Activated T-cell treated with anti-CD3 and anti-CD28 coated beads, Interleukin-2, amount 50 U/mL, for 72 hours (primary cell): ENCODE measurements at places on chromosomes 13 and 19. TPM values are rescaled to one million over a fixed set of nuclear protein-coding genes. Genes with fewer than 3 reads are reported as not detected.

TPTE2 gene
- 0.22 TPM for total RNA-seq

IRS2 gene
- 5.4 TPM for total RNA-seq

- H3K4me1 ChIP-seq, result peaks cover 19% of the 10 kb centered on the region
- no peaks in the 10 kb centered on the region for H3K27me3 ChIP-seq
- no peak overlapping the region for H3K4me3 ChIP-seq
- no peaks in the 10 kb centered on the region for H3K36me3 ChIP-seq
- DNase-seq, result no peak
- H3K27ac ChIP-seq, result no peak overlapping the region
Measured at GRCh38 chr13:112753833-112754232, 64.0 kb downstream of the ATP11A start.

- H3K27ac ChIP-seq, result no peak overlapping the region
- H3K27me3 ChIP-seq, result no peaks in the 10 kb centered on the region
- H3K4me1 ChIP-seq, result peaks cover 21% of the 10 kb centered on the region
Measured at GRCh38 chr13:51549050-51549449, 35.2 kb upstream of the WDFY2 start.

ZNF486 gene
- total RNA-seq, result 17.3 TPM

- no peaks in the 10 kb centered on the region for H3K36me3 ChIP-seq
- H3K4me3 ChIP-seq, result no peak overlapping the region
- no peaks in the 10 kb centered on the region for H3K4me1 ChIP-seq
- H3K27me3 ChIP-seq, result peaks cover 72% of the 10 kb centered on the region
Measured at GRCh38 chr19:39645800-39646411, 9.8 kb upstream of the LGALS16 start.

GRCh38 chr13:50224534-50224933 is 209.3 kb downstream of the KCNRG start:
- H3K36me3 ChIP-seq, result no peaks in the 10 kb centered on the region
- peaks cover 48% of the 10 kb centered on the region for H3K4me1 ChIP-seq
- H3K4me3 ChIP-seq, result peak overlapping the region; percentile 21
- H3K27me3 ChIP-seq, result peaks cover 74% of the 10 kb centered on the region

GRCh38 chr13:45362939-45363338 is 22.0 kb upstream of the TPT1 start:
- no peak overlapping the region for H3K4me3 ChIP-seq
- peaks cover 53% of the 10 kb centered on the region for H3K4me1 ChIP-seq
- peak overlapping the region; percentile 41 for H3K27ac ChIP-seq
- H3K27me3 ChIP-seq, result no peaks in the 10 kb centered on the region
- peak; percentile 13 for DNase-seq
- peaks cover 12% of the 10 kb centered on the region for H3K36me3 ChIP-seq

DNA sequence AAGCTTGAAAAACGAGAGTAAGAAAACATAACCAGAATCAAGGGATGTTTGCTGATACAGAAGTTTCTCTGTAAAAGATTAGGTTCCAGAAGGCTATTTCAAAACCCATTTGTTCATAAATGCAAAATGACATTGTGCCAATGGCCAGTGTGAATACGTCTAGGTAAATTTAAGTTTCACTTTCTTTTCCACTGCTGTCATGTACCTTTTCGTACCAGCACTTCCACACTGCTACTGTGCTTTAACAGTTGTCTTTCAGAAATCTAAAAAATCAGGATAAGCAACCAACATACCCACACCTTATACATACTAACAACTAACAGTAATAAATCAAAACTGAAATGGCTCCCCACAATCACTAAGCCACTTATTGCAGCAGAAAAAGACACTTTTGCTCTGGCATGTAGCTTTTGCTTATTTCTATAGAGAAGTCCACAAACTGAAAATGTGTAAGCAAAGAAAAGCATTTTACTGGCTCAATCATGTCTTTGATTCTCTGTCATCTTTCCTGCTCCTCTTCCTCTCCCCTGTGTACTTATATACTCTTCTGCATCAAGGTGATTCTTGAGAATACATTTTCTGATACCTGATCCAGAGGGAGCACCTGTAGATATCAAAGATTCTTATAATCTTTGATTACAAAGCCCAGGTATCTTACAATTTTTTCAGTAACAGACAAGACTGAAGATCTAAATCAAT is 34.3 kb downstream of the ELF1 start:
- peak overlapping the region; percentile 99 for H3K27ac ChIP-seq
- peaks cover 51% of the 10 kb centered on the region for H3K4me1 ChIP-seq
- peak overlapping the region; percentile 95 for H3K4me3 ChIP-seq
- DNase-seq, result no peak
- H3K36me3 ChIP-seq, result peaks cover 18% of the 10 kb centered on the region

ANGPTL4 gene
- total RNA-seq, result 5.0 TPM

- no peaks in the 10 kb centered on the region for H3K36me3 ChIP-seq
- no peak overlapping the region for H3K4me3 ChIP-seq
- H3K27me3 ChIP-seq, result peaks cover 14% of the 10 kb centered on the region
- H3K27ac ChIP-seq, result no peak overlapping the region
- DNase-seq, result no peak
- no peaks in the 10 kb centered on the region for H3K4me1 ChIP-seq
Measured at GRCh38 chr19:31332096-31332495, 17.1 kb downstream of the TSHZ3 start.

DNA sequence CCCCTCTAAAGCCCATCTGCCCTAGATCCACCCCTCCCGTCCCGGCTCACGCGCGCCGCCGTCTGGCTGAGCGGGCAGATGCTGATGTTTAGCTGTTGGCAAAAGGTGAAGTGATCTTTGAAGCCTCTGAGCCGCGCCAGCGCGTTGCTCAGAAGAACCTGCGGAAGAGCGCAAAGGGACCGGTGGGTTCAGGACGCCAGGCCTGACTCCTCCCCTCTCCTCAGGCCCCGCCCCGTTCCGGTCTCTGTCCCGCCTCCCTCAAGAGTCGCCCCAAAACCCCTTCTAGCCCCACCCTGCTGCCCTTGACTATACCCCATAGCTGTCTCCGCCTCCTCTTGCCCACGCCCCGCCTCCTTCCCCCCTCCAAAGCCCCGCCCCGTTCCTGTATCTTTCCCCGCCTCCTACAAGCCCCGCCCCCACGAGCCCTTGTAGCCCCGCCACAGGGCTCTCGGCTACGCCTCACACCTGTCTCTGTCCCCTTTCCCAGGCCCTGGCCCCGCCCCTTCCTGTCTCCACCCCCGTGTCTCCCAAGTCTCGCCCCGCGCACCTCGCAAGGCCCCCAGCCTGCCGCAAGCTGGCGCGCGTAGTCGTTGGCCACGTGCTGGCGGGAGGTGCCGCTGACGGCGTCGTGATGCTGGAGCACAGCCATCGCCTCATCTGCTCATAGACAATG is 9.5 kb downstream of the MAN2B1 start:
- H3K27ac ChIP-seq, result no peak overlapping the region
- no peak for DNase-seq
- no peaks in the 10 kb centered on the region for H3K27me3 ChIP-seq
- no peak overlapping the region for H3K4me3 ChIP-seq

- no peaks in the 10 kb centered on the region for H3K27me3 ChIP-seq
- H3K4me1 ChIP-seq, result peaks cover 9% of the 10 kb centered on the region
- no peak overlapping the region for H3K27ac ChIP-seq
- no peak for DNase-seq
Measured at GRCh38 chr19:49631014-49631588, 8.8 kb downstream of the RRAS start.

- peaks cover 2% of the 10 kb centered on the region for H3K36me3 ChIP-seq
- H3K4me1 ChIP-seq, result no peaks in the 10 kb centered on the region
- no peaks in the 10 kb centered on the region for H3K27me3 ChIP-seq
Measured at GRCh38 chr13:60148918-60149317, 14.8 kb downstream of the DIAPH3 start.

DNA sequence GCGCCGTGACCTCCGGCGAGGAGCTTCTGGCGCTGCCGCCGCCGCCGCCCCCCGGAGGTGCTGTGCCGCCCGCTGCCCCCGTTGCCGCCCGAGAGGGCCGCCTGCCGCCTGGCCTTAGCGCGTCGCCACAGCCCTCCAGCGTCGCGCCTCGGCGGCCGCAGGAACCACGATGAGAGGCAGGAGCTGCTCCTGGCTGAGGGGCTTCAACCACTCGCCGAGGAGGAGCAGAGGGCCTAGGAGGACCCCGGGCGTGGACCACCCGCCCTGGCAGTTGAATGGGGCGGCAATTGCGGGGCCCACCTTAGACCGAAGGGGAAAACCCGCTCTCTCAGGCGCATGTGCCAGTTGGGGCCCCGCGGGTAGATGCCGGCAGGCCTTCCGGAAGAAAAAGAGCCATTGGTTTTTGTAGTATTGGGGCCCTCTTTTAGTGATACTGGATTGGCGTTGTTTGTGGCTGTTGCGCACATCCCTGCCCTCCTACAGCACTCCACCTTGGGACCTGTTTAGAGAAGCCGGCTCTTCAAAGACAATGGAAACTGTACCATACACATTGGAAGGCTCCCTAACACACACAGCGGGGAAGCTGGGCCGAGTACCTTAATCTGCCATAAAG is 4.8 kb downstream of the PDX1 start:
- no peak overlapping the region for H3K27ac ChIP-seq
- H3K36me3 ChIP-seq, result peaks cover 3% of the 10 kb centered on the region
- peak; percentile 3 for DNase-seq
- peaks cover 50% of the 10 kb centered on the region for H3K4me1 ChIP-seq
- peaks cover 85% of the 10 kb centered on the region for H3K27me3 ChIP-seq
- peak overlapping the region; percentile 12 for H3K4me3 ChIP-seq
